NCI-H1436 treated with DMSO at 0.1 percent for 48 hours (cell line): ENCODE measurements at places on chromosomes 5 and 9.

GRCh38 chr9:123680352-123680751, 249.6 kb downstream of the DENND1A start:
- DNase-seq: no peak

DNA sequence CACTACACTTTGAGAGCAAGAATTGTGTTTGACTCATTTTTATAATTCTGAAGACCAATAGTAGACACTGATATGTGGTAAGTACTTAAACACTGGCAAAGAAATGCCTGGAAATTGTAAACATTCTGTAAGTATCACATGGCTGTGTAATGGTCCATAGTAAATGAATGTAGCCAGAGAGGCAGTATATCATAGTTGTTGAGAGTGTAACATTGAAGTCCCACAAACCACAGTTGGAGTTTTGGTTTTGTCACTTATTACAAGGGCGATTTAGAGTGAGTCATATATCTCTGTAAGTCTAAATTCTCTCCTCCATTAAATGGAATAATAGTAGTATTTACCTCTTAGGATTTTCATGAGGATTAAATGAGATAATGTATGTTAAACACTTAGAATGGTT, 181.1 kb upstream of the MEF2C start:
- no peak for DNase-seq

DNA sequence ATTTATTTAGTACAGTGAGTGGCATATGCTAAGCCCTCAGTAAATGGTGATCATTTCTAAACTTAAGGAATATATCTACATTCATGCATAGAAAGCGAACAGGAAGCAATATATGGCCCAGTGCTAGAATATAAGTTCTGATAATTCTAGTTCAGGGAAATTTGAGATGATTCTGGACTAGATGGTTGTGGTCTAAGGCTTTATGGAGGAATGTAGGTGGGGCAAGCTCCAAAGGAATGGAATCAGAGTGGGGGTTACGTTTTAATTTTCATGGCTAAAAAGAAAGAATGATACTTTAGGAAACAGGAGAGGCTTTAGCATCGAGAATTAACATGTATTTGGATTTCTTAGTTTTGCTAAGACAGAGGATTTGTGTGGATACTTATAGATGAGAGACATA, 56.1 kb downstream of the MTREX start:
- no peak for DNase-seq

DNA sequence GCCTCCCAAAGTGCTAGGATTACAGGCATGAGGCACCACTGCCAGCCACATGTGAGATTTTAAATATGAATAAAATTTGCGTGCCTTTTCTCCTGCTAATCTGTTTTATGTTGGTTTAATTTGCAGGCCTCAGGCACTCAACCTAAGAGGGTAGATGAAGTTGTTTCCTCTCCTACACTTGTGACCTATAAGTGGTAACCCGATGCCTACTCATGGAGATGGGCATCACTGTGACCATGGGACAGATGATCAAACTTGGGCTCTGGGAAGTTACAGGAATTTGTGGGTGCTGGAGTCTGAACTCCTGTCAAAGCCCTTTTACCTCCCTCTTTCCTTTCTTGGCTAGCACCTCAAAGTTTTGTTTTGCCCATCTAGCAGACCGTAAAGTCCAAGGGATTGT, 1.1 kb downstream of the SLC28A3 start:
- no peak for DNase-seq

GRCh38 chr9:16532681-16533450, 337.6 kb downstream of the BNC2 start:
- DNase-seq: no peak

GRCh38 chr9:119902611-119903010, 533.4 kb upstream of the BRINP1 start:
- no peak for DNase-seq

GRCh38 chr5:37638897-37639296, 200.9 kb downstream of the GDNF start:
- DNase-seq: no peak
